ENCODE measurements at places on chromosomes 11 and 22.

GRCh38 chr11:3841426-3842350 is 929 bp upstream of the RHOG start:
- DNase-seq = peak; percentile 94

DNA sequence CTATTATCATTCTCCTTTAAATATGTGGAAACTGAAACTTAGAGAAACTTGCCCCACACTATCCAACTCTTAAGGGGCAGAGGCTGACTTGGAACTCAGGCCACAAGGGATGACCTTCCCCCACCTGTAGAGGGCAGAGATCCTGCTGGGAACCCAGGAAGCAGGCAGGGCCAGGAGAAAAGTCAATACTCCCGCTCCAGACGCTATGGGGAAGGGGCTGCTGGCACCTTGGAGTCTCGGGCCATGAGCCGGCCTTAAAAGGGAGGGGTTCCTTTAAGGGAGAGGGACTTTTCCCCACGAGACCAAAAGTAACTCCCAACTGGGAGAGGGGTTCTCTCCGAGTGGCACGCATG is 620 bp upstream of the ANO5 start:
- DNase-seq = no peak

DNA sequence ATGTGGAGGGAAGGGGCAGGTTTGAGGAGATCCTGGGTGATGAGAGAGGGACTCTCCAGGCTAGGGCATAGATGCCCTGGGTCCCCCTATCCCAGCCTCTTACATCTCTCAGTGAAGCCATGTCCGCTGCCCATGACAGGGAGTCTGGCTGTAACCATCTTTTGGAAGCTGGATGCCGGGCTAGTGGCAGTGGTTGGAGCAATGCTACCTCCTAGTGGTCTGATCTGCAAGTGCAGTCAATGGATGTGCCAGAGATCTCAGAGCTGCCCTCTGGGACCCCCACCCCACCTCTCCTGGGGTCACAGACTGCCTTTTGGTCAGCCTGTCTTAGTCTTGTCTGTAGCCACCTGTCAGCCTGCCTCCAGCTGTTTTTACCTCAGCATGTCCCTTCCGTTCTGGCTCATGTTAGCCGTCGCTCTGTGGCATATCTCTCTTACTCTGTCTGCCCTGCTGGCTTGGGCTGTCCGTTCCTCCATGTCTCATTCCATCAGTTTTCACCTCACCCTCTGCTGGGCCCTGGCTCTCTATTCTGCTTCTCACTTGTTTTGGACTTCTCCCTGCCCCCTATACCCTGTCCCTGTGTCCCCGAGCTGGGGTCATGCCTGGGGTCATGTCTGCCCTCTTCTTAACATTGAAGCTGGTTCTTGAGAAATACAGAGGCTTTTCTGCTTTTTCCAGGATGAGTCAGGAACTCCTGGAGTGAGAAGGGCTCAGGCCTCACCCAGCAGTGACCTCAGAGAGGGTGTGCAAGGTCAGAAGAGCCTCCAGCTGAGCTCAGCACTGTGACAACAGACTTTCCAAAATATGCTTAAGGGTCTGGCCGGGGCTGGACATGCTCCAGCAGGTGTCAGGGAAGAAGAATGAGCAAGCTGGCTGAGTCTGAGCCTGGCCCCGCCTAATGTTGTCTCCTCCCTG is 52.0 kb upstream of the THY1 start:
- DNase-seq = peak; percentile 44

DNA sequence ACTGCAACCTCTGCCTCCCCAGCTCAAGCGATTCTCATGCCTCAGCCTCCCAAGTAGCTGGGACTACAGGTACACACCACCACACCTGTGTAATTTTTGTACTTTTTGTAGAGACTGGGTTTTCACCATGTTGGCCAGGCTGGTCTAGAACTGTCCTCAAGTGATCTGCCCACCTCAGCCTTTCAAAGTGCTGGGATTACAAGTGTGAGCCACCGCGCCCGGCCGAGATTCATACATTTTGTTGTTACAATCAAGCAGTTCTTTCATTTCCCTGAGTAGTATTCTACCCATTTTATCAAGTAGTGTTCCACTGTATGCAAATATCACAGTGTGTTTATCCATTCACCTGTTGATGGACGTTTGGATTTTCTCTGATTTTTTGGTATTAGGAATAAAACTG is 26.6 kb upstream of the SLC35C1 start:
- no peak for DNase-seq

- DNase-seq = no peak
These were observed 82.7 kb upstream of the HORMAD2 start for GRCh38 chr22:29997516-29997915.

GRCh38 chr11:101336155-101336554 is 206.5 kb upstream of the PGR start:
- DNase-seq = no peak

DNA sequence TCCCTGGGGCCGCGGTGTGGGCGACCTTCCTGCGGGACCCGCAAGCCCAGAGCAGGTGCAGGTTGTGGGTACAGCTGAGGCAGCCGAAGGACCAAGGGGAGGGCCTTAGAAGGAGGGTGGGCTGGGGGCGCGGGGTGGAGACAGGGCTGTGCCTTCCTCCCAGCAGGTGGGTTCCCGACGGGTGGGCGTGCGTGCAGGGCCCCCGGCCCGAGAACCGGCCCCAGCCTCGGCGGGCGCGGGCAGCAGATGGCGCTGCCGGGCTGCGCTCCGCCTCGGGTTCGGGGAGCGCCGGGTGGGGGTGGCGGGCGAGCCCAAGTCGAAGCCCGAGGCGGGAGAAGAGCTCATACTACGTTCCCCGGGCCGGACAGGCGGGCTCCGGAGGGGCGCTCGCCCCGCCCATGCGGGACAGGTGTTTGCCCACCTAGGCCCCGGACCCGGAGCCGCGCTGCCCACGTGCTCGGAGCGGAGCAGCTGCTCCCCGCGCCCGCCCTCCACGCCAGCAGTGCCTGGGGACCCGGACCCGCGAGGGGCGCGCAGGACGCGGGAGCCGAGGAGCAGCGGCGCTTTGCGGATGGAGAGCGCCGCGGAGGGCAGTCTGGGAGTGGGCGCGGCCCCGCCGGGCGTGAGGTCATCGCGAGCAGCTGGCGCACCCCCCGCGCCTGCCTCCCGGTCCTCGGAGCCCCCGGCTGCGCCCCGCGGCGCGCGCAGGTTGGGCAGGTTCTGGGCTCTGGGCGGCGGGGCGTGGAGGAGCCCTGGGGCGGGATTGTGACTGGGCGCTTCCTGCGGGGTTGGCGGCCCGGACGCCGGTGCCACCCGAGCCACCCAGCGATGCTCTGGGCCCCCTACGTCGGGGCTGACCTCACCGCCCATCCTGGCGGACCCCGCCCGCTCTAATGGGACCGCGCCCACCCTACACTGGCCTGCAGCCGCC is 25.3 kb downstream of the DUSP8 start:
- peak; percentile 54 for DNase-seq

- no peak for DNase-seq
These were observed 5.1 kb upstream of the SEPTIN3 start for GRCh38 chr22:41964112-41964491.

- DNase-seq = no peak
These were observed 24.1 kb upstream of the APOA1 start for GRCh38 chr11:116861539-116861938.

- no peak for DNase-seq
These were observed 2.8 kb downstream of the IGF2 start for GRCh38 chr11:2136209-2136951.

GRCh38 chr11:128961645-128962044 is 19.0 kb upstream of the TP53AIP1 start:
- DNase-seq = no peak

DNA sequence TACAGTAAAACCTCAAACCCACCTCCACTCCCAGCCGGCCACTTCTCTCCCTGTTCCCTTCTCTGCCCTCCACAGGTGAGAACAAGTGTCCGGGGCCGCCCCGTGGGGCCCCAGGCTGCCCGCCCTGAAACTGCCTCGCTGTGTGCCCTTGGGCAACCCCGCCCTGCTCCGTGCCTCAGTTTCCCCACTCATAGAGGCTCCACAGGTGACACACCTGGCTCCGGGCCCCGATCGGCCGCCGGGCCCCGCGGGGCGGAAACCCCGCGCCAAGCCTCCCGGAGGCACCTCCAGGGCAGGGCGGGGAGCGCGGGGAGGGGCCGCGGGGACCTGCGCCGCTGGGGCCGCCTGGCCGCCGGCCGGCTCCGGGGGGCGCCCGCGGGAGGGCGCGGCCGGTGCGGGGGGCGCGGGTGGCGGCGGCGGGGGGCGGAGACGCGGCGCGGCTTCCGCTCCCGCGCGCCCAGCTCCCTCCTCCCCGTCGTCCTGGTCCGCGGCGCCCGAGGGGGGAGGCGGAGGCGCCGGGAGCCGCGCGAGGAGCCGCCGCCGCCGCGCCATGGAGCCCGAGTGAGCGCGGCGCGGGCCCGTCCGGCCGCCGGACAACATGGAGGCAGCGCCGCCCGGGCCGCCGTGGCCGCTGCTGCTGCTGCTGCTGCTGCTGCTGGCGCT is at the start of gene LRP5:
TSS of gene LRP5 (plus strand) at position 475 of the 663 bp plus-strand sequence. CDS start at position 599, 124 bp downstream.
- DNase-seq = peak; percentile 33

DNA sequence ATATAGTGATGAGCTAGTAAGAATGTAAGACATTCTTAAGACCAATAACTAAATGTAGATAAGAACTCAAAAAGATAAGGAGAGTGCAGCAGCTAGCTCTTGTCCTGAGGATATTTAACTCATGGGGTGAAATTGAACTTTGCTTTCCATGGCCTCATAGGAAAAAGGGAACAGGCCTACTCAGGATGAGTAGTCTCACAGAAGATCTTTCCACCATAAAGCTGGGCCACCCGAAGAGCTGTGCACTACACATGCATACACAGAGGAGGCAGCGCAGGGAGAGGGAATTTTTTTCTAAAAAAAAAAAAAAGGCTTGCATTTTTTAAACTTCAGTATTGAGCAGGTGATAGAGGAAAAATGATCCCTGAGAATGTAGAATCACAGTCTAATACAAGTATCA is 59.9 kb upstream of the CFAP300 start:
- no peak for DNase-seq

DNA sequence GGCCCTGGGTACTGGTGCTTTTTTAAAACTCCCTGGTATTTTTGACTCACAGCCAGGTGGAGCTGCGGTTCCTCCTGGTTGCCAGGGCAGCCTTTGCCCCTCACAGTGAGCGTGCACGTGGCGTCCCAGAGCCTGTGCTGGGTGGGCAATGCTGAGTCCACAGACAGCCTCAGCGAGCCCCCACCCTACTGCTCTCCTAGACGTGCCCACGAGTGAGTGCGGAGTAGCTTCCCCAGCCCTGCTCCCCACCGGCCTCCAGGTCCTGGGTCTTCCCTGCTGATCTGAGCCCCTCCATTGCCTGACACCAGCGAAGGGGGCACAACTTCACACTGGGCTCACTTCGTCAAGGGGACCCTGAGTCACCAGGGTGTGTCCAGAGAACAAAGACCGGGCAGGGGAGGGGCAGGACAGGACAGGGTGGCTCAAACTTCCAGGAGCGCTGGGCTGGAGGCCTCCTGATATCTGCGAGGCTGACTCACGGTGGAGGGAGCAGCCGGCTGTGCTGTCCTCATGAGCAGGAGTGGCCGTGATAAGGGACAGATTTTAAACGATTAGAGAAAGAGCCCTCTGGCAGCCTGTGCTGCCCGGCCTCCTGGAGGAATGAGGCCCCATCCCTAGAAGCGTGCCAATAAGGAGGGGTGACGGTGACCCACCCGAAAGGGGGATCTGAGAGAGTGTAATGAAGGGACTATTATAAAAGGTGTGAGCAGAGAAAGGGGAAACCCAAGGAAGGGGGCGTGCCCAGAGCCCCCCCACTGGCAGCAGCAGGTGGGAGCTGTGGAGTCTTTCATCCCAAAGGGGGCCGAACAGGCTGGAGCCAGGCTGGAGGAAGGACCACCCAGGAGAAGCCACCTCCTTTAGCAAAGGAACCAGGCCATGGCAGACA is 129.3 kb upstream of the FGF3 start:
- no peak for DNase-seq

DNA sequence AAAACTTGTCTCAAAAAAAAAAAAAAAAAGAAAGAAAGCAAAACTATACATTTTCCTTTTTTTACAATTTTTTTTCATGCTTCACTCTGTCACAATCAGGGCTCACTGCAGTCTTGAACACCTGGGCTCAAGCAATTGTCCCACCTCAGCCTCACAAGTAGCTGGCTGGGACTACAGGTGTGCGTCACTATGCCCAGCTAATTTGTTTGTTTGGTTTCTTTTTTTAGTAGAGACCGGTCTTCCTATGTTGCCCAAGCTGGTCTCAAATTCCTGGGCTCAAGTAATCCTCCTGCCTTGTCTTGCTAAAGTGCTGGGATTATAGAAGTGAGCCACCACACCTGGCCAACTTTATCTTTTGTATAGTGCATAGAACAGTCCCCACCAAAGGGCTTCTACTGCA is 15.0 kb upstream of the CXCR5 start:
- DNase-seq = no peak

DNA sequence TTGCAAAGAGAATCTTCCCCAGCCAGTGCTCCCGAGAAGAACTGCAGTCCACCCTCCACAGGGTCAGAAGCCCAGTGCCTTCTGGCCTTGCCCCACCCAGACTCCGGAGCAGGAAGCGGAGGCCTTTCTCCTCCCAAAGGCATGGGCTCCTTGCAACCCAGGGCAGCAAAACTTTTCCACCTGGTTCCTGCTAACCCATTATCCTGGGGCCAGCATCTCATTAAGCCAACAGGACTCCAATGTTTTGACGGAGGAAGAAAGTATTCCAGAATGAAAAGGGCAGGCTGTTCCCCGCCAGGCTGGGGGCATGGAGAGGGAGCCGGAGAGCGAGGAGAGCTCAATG is 88.1 kb downstream of the RTL6 start:
- DNase-seq = no peak

Measured in CD4-positive, alpha-beta T cell treated with Interleukin-6 for 4 hours (primary cell).